Urinary bladder (tissue), 4 donors: ENCODE measurements at places on chromosomes 13 and 19. TPM values are rescaled to one million over a fixed set of nuclear protein-coding genes. Genes with fewer than 3 reads are reported as not detected.

Gene ZNF850
- total RNA-seq = 10.8 TPM

Gene PRX
- 3.2 TPM for total RNA-seq

Gene VSTM1
- total RNA-seq = not detected

Gene VASP
- 42.6 TPM for total RNA-seq

Gene COL4A1
- total RNA-seq = 1,096 TPM

Gene ZNF98
- 2.7 TPM for total RNA-seq

Gene MEDAG
- 12.2 TPM for total RNA-seq

Gene STXBP2
- 9.9 TPM for total RNA-seq

Gene TTC9B
- 0.21 TPM for total RNA-seq

Gene NLRP5
- not detected for total RNA-seq

Gene ZNF541
- 0.16 TPM for total RNA-seq

Gene BCAM
- 35.3 TPM for total RNA-seq

Gene KCNJ14
- 0.42 TPM for total RNA-seq

Gene CYP2S1
- 0.53 TPM for total RNA-seq

Gene SIGLEC12
- total RNA-seq = 0.11 TPM

Gene EDDM13
- total RNA-seq = not detected

Gene UPK1A
- total RNA-seq = 89.8 TPM
